ENCODE measurements at places on chromosomes 12 and 14. TPM values are rescaled to one million over a fixed set of nuclear protein-coding genes. Genes with fewer than 3 reads are reported as not detected.

SFSWAP gene
- polyA plus RNA-seq: 41.2 TPM

GRCh38 chr12:129847063-129847462, 56.8 kb downstream of the TMEM132D start:
- no peak for DNase-seq

GRCh38 chr14:61380984-61381383, 59.6 kb downstream of the PRKCH start:
- DNase-seq: no peak

GRCh38 chr12:116524964-116525379, 34.2 kb upstream of the MAP1LC3B2 start:
- DNase-seq: no peak

GRCh38 chr14:71905860-71906259, 26.4 kb upstream of the RGS6 start:
- no peak for DNase-seq

GRCh38 chr12:127343940-127344339, 923.0 kb upstream of the TMEM132C start:
- no peak for DNase-seq

DNA sequence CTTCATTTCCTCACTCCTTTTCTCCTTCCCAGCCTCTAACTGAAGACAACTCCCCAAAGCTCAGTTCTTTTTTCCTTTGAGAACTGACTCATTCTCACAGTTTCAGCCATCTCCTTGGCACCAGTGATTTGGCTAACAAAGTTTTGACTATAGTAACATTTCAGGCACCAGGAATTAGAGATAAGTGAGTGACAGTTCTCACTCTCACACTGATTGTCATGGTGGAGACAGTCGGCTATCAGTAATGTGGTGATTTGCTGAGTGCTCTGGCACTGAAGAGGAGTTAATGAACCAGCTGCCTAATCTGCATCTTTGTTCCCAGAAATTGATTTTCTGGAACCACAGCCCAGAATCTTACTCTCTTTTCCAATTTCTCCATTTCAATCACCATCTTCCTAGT, 29.5 kb downstream of the HELB start:
- DNase-seq: no peak

All from pancreas (tissue), 10 donors.